ENCODE measurements at places on chromosomes 7 and 10.

DNA sequence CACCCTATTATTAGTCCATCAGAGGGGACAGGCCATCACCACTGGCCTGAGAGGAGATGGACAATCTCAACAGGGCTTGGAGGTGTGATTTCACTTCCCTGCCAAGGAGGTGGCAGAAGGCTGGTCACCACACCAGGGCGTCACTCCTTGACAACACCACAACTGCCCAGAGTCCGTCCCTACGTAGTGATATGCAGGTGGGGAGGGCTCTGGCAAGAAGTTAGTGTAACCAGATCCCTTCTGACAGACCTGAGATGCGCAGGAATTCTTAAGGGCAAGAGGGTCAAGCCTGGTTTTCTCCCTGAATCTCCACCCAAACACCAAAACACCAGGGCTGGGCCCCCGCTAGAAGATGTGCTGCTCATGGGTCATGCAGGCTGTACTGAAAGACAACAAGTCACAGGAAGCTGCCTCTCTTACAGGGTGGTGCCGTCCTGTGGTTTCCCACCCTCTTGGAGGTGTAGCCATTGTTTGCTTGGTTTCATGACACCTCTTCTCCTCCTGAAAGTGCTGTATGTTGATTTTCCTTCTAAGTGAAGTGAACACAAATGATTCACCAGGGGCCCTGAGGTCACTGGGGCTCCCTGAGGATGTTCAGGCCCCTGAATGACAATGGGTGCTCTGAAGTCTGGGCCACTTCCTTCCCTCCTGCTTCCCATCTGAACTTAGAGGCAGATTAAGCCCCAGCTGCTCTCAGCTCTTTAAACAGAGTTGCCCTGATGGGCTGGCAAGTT, 27.1 kb downstream of the ATXN7L1 start:
- DNase-seq, result no peak

DNA sequence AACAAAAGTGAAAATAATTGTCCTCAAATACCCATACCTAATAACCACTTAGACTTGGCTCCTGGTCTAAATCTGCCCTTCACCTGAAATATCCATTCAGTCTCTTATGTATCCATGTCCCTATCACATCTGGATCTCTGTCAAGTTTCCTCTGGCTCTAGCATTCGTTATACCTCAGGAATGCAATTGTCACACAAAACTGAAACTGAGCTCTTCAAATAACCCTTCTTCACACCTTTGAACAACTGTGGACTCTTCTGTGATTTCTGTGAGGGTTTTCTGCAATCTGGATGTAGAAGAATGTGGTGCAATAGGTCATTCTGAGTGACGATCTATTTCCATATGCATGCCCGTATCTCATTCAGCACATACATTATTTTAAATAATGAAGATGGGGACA, 53.5 kb upstream of the FGL2 start:
- DNase-seq, result no peak

DNA sequence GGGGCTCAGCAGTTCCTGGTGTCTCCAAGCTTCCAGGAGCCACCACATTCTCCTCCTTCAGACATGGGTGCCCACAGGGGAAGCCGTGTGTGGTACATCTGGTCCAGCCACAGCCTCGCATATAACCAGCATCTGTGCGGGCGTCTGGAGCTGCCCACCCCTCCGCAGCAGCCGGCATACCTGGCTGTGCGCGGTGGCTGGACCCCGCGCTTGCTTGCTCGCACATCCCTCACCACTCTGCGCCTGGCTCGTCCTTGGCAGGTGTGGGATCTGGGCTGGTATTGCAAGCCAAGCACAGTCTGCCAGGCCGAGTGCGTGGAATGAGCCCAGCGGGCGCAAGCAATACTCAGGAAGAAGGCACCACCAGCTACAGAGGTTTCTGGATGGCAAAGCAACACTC, 117.7 kb upstream of the MBL2 start:
- no peak for DNase-seq

DNA sequence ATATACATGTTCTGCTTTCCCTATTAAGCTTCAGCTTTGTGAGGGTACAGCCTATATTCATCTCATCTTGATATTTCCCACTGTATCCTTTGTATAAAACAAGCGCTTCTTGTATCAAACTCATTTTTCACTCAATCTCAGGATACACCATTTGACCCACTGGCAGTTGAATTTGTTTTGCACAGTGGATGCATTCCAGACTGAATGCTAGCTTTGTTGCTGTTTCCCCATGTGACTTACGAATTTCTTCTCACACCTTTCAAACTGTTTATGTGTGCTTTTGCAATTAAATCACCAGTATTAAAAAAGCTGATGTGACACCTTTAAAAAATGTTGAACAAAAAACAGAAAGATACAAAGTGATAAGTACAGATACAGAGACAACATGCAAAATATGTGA, 180.9 kb downstream of the ZNF438 start:
- DNase-seq, result no peak

DNA sequence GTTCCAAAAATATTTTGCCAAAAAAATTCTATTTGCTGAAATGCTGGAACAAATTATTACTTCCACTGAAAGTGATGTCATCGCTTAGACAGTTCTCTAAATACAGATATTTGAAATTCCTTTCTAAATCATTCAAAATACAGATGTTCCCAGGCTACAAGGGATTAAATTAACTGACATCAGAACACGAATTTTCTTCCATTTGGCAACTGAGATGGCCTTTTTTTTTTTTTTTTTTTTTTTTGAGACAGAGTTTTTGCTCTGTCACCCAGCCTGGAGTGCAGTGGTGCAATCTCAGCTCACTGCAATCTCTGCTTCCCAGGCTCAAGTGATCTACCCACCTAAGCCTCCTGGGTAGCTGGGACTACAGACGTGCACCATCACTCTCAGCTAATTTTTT, 57.0 kb downstream of the P4HA1 start:
- DNase-seq, result no peak

DNA sequence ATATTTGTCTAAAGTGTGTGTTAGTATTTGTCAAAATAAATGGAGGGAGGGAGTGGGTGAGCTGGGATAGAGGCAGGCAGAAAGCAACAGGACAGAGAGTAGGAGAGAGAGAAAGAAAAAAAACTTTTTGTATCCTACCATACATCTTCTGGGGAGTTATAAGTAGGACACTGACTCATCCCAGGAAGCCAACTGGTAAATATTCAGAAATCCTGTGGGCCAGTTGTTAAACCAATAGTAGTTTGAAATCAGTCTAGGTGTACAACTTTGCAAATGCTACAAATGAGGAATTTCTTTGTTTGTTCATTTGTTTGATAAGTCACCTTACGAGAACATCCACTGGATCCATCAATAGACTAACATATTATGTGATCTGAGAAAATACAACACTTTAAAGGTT, 980.9 kb downstream of the GATA3 start:
- DNase-seq, result no peak

GRCh38 chr10:125795637-125796190, 20.1 kb upstream of the MMP21 start:
- DNase-seq, result no peak

DNA sequence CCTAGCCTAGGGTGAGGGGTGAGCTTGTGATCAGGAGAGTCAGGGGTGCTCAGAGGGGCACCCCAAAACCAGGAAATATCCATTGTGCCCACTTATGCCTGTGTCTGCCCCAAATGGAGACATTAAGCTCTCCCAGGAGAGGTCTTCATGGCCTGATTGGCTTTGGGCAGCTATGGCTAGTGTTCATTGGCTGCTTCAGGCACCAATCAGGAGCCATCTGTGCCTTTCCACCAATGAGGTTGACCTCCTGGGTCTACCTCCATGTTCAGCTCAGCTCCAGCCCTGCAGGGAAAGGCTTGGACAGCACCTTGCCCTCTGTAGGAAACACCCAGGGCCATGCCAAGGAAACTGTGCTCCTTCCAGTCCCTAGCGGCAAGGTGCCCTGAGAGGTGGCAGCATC, 23.9 kb upstream of the HSPB1 start:
- DNase-seq, result peak; percentile 53

GRCh38 chr10:102729029-102730026, 14.4 kb upstream of the WBP1L start:
- DNase-seq, result peak; percentile 70

DNA sequence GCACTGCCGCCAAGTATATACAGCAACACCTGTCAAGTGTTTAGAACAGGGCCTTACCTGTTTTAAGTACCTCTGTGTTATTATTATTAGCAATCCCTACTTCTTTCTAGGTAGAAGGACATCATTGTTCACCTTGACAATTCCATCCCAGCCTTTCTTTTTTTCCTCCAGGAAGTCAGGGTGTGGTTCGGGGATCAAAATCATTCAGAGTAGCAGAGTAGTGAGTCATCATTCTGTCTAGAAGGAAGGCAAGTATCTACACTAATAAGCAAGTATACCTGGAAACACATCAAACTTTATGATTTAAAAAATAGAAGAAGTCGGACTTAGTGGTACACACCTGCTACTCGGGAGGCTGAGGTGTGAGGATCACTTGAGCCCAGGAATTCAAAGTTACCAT, 25.5 kb upstream of the CAPZA2 start:
- no peak for DNase-seq

- no peak for DNase-seq
These were observed 932 bp downstream of the NYAP1 start for GRCh38 chr7:100484673-100485045.

DNA sequence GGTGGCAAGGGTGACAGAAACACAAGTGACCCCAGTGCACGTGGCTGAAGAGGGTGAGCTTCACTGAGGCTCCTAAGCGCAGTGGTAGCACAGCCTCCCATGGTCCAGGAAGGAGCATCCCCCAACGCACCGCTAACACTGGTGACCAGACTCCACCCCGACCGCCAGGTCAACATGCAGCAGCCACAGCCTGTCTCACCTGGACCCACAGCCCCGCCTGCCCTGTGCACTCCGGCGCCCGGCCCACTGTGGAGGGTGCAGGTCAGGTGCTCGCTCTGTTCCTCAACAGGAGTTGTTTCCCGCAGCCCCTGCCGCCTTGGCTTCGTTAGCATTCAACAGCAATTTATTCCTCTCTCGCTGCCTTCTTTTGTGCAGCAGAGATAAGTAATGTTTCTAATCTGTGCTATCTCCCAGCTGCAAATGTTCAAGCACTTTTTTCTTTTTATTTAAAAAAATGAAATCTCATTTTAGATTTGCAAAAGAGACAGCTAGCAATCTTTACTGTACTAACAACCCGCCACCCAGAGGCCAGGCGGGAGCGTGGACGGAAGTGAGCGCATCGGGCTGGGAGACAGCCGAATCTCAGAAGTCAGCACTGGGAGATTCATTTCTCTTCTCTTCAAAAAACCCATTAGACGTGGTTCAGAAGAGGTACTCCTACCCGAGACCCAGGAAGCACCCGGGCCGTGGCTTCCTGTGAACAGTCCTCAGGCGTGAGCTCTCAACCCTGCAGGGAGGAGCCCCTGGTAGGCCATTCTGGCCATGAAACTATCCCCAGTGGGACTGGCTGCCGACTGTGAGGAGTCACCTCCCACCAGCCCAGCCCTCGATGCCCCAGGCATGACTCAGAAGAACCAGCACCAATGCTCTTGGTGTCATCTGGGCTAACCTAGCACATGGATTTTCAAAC, 133.4 kb downstream of the MAD1L1 start:
- DNase-seq, result no peak

- DNase-seq, result no peak
These were observed 120.3 kb downstream of the NRP1 start for GRCh38 chr10:33214174-33214573.

- DNase-seq, result no peak
These were observed 96.5 kb downstream of the DNAH11 start for GRCh38 chr7:21639206-21639868.

DNA sequence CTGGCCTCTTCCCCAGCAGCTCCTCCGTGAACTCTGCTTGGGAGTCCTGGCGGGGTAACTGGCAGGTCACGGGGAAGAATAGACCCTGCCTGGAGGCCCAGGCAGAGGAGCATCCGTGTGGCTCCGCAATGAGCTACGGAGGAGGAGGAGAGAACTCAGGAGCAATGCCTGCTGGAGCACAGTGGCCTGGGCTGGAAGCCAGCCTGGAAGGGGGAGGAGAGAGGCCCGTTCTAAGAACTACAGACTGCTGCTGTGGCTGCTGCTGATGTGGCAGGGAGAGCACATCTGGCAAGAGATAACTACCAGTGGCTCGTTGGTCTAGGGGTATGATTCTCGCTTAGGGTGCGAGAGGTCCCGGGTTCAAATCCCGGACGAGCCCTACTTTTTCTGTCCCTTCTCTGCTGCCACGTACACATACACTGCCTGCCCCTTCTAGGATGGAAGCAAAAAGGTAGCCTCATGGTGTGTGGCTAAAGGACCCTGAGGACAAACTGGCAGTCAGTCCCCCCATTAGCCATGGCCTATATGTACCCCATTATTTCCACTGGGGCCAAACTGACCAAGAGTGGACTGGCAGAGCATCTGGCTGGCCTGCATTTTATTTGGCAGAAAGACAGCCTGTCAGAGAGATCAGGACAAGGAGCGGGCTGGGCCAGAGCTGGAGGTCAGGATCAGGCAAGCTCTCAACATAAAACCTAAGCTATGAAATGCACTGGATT, 7.7 kb upstream of the OPN1SW start:
- DNase-seq, result peak; percentile 90

DNA sequence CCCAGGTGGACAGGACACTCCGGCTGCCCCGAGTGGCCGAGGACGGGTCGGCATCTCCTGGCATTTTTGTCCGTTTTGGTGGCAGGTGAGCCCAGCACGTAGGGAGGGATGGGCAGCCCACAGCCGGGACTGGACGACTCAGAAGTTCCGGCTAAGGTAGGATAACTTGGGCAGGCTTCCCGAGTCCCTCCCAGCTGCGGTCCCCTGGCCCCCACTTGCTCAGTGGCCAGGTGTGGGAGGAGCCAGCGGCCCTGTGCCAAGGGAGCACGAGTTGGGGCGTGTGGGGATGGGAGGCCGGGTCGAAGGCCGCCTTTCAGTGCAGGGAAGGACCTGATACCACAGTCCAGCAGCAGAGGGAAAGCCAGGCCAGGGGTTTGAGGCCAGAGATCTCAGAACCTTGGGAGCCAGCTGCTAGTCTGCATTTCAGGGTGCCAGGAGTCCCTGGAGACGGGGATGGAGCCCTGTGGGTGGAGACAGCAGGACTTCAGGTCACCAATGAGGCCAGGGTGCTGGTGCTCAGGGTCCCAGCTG, 58.5 kb downstream of the PWWP2B start:
- no peak for DNase-seq

- no peak for DNase-seq
These were observed 14.4 kb downstream of the COL28A1 start for GRCh38 chr7:7521259-7521658.

DNA sequence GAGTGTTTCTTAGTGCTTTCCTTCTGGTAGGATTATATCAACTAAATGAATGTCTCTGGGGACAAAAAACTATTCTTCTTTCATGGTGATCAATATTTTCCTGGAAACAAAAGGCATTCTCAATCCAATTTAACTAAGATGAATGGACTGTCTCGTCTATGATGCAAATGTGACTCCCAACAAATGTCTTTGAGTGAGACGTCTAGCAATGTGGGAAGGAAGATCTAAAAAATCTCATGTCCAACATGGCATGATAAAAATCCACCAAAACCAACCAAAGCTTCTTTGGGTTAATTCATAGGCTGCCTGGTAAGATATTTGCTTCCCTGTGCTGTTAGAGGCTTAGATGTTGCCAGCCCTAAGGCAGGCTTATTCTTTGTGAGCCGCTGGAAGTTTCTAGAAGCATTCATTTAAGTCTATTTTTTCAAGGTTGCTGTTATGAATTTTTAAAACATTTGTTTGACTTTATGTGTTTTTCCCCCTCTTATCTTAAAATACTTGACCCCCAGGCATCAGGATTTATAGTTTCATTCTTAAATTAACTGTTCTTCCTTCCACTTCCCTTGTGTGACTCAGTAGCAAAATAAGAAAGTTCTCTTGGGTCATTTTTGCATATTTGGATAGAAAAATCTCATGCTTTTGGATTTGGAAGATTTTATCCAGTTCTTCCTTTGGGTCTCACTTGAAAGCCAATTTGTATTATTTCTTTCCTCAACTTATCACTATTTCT, 156.3 kb downstream of the NRP1 start:
- DNase-seq, result no peak

- peak; percentile 34 for DNase-seq
These were observed 29.2 kb downstream of the FAM3C start for GRCh38 chr7:121366852-121367431.
